ENCODE measurements at places on chromosomes 5 and 9. TPM values are rescaled to one million over a fixed set of nuclear protein-coding genes. Genes with fewer than 3 reads are reported as not detected.

GRCh38 chr5:122314036-122314435 lies 2.0 kb downstream of the SNCAIP start:
- peaks cover 4% of the 10 kb centered on the region for H3K4me1 ChIP-seq
- no peak overlapping the region for H3K27ac ChIP-seq
- H3K36me3 ChIP-seq, result 0 out of 2 replicates have a peak, but pooled peaks cover 1% of the 10 kb centered on the region
- no peak overlapping the region for H3K4me3 ChIP-seq
- H3K27me3 ChIP-seq, result no peaks in the 10 kb centered on the region

- no peak overlapping the region for H3K4me3 ChIP-seq
- no peaks in the 10 kb centered on the region for H3K36me3 ChIP-seq
- no peak overlapping the region for H3K27ac ChIP-seq
- peaks cover 4% of the 10 kb centered on the region for H3K27me3 ChIP-seq
- peaks cover 2% of the 10 kb centered on the region for H3K4me1 ChIP-seq
These were observed 28.5 kb upstream of the ANXA6 start for GRCh38 chr5:151186052-151186451.

DNA sequence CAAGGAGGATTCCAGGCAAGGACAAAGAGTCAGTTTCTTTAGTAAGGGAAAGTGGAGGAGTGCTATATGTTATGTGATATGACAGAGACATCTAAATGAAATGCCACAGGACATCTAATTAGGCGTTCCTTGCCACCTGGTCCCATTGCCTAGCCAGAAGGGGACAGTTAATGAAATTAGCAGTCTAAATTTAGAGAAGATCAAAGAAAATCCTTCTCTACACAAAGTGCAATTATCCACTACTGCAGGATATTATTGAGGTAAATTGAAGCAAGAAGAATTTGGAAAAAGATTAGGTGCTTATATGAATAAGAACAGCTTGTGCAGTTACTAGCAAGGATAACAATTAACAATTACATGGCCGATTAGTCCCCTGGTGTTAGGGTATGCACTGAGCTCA lies 495.3 kb upstream of the NMUR2 start:
- H3K27ac ChIP-seq, result no peak overlapping the region
- no peak for DNase-seq
- H3K4me3 ChIP-seq, result no peak overlapping the region
- no peaks in the 10 kb centered on the region for H3K27me3 ChIP-seq

GRCh38 chr5:157606046-157606445 lies 30.5 kb upstream of the ADAM19 start:
- no peaks in the 10 kb centered on the region for H3K36me3 ChIP-seq
- peaks cover 8% of the 10 kb centered on the region for H3K4me1 ChIP-seq
- no peaks in the 10 kb centered on the region for H3K27me3 ChIP-seq
- no peak overlapping the region for H3K4me3 ChIP-seq

DNA sequence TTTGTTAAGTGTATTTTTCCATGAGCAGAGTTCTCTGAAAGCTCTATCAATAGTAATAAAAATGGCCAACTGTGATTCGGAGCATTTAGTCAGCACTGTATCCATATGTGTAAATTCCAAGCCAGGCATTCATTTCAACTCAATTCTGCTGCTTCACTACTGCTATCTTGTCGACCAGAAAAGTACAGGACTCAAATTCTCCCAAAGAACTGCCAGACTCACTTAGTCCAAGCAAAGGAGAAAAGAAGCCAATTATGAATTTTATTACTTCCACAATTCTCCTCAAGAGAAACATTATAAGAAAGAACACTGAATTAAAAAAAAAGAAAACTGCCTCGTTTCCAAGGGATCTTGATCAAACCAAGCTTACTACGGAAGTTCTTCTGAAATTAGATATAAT lies 906.3 kb upstream of the DMAC1 start:
- H3K4me1 ChIP-seq, result no peaks in the 10 kb centered on the region
- no peak overlapping the region for H3K27ac ChIP-seq
- no peaks in the 10 kb centered on the region for H3K27me3 ChIP-seq
- no peak overlapping the region for H3K4me3 ChIP-seq
- no peak for DNase-seq

DNA sequence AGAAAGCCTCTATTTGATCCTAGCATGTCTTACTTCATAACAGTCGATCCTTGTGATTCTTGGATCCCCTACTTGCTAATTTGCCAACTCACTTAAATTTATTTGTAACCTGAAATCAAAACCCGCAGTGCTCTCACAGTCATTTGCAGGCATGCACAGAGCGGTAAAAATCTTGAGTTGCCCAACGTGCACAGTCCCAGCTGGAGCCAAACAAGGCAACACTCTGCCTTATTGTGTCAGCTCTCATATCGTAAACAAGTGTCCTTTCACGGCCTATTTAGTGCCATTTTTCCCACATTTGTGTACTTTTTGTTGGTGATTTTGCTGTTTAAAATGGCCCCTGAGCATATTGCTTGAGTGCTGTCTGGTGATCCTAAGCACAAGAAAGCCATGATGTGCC lies 511.3 kb upstream of the WWC1 start:
- no peak for DNase-seq
- no peaks in the 10 kb centered on the region for H3K36me3 ChIP-seq
- H3K27me3 ChIP-seq, result 0 out of 2 replicates have a peak, but pooled peaks cover 1% of the 10 kb centered on the region
- H3K4me3 ChIP-seq, result no peak overlapping the region

DNA sequence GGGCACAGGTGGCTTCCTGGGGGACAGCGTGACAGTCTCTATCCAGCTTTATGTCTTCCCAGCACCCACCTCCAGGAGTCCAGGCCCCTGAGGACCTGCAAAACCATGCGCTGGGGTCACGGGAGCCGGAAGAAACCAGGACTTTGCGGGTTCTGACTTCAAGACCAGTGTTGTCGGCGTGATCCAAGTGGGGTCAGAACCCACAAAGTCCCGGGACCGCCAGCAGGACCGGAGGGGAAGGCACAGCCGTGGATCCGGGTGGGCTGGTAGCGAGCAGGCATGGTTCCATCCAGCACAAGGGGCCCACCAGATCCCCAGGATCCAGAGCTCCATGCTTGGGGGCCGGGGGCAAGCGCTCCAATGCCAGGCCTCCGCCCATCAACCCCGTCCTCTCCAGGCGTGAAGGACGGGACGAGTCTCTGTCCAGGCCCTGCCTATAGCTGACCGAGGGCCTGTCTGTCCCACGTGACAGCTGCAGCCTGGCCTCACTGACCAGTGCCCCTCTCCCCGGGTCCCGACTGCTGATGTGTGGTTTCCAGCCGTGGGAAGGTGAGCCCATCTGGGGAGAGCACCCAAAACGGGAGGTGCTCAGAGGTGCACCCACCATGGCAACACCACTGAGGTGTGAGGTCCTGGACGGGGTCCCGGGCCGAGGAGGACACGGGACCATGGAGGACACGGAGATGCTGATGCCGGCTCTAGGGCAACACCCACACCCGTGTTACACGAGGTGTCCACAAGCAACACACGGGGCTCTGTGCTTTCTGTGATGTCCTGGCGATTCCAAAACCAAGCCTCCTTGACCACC lies 48.9 kb downstream of the SLC12A7 start:
- H3K27ac ChIP-seq, result no peak overlapping the region
- no peak for DNase-seq
- H3K27me3 ChIP-seq, result no peaks in the 10 kb centered on the region

DNA sequence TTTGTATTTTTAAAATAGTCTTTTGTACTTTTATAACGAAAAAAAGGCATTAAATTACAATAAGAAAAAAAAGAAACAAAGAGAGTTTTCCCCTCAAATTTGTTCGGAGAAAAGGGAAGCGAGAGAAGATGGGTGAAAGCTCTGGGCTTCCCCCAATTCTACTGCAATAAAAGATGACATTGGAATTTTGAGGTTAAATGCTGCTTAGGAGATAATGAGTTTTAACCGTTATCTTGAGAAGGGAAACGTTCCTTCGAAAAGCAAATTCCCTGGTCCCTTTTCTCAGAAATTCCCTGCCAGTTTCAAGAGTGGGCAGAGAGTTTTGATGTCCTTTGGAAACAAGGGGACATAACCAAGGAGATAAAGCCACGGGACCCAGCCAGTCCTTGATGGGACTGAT lies 18.4 kb upstream of the ERGIC1 start:
- peaks cover 11% of the 10 kb centered on the region for H3K4me1 ChIP-seq
- H3K27me3 ChIP-seq, result no peaks in the 10 kb centered on the region
- no peak overlapping the region for H3K4me3 ChIP-seq
- DNase-seq, result no peak

DNA sequence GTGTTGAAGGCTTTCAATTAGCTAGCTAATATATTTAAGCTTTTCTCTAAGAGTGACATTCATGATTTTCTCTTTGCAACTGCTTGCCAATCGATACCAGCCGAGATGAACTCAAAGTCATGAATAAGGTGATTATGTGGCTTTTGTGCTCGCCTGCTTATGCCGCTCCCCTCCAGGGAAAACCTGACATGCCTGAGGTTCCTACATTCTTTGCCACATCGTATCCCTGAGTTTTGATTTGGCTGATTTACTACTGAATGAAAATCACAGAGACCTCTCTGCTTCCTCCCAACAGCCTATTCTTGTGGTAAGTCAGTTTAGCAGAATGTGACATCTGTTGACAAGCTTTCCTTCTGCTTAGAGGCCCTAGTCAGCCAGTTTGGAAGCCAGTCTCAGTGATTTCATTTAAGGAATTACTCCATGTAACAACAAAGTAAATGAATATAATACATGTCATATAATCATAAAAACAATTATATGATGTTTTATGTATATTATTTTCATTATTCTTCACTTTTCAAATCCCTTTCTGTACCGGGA lies 513.4 kb downstream of the CSNK1G3 start:
- H3K4me3 ChIP-seq, result no peak overlapping the region
- H3K36me3 ChIP-seq, result no peaks in the 10 kb centered on the region
- DNase-seq, result no peak
- no peaks in the 10 kb centered on the region for H3K27me3 ChIP-seq
- peaks cover 2% of the 10 kb centered on the region for H3K4me1 ChIP-seq

DNA sequence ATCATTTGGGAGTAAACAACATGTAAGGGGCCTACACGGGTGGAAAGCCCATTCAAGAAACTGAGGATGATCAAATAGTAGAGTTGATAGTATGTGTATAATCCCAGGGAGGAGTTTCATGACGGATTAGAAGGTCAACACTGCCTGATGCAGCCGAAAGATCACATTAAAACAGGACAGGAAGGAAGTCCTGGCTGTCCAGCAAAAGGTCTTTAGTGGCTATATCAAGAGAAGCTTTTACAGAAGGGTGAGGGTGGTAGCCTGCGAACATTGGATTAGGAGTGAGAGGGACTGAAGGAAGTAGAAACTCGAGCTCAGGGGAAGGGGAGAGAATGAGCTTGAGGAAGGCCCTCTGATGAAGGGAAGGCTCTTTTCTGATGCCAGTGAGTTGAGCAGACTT lies 36.0 kb downstream of the DOCK8 start:
- no peak for DNase-seq
- no peaks in the 10 kb centered on the region for H3K4me1 ChIP-seq
- H3K4me3 ChIP-seq, result no peak overlapping the region

PCDHA7 gene
- polyA plus RNA-seq, result 0.16 TPM
